CD4-positive, alpha-beta memory T cell (primary cell): ENCODE measurements at places on chromosomes 12 and 14.

DNA sequence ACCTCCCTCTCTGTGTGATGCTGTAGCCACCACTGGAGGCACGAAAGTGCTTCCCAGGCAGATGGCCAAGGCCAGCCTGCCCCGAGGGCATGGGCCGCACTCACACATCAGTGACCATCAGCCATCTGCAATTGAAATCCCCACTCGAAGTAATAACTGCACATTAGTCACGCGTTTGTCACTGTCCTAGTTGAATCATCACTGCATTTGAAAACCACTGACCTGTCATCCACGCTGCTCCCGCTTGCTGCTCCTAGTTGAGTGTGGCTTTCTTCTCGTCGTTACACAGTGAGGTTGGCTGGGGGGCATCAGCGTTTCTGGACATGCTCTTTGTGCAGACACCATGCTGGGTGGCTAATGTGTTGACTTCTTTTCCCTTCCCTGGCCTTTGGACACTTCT is 176.1 kb downstream of the ADGRD1 start:
- no peaks in the 10 kb centered on the region for H3K36me3 ChIP-seq
- DNase-seq = no peak
- no peak overlapping the region for H3K27ac ChIP-seq
- H3K27me3 ChIP-seq = no peaks in the 10 kb centered on the region

DNA sequence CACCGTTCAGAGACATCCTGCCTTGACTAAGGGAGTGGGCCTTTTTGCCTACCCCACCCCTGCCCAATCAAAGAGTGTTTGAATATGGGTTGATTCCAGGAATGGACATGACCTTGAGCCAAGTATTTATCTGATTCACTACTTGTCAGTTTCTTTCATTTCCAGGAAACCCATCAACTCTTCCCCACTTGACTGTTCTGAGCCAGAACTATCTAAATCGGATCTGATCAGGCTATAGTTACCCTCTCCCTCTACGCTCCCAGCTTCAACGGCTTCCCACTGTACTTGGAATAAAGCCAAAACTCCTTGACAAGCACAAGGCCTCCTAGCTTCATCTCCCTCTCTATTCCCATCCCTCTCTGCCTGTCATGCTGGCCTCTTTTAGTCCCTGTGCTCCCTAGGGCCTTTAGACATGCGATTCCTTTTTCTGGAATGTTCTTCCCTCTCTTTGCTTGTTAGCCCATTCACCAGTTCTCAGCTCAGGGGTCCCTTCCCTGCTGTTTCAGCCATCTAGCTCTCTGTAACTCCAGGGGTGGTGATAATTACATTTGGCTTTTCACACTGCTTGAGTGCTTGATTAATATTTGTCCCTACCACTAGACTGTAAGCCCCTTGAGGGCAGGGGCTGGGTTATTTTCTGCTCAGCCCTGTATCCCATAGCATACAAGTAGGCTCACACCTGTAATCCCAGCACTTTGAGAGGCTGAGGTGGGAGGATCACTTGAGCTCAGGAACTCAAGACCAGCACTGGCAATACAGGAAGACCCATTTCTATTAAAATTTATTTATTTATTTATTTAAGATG is 5.5 kb upstream of the ITPK1 start:
- H3K27ac ChIP-seq = no peak overlapping the region
- peaks cover 7% of the 10 kb centered on the region for H3K4me1 ChIP-seq
- no peaks in the 10 kb centered on the region for H3K36me3 ChIP-seq
- H3K27me3 ChIP-seq = no peaks in the 10 kb centered on the region
- H3K4me3 ChIP-seq = no peak overlapping the region
- no peak for DNase-seq

DNA sequence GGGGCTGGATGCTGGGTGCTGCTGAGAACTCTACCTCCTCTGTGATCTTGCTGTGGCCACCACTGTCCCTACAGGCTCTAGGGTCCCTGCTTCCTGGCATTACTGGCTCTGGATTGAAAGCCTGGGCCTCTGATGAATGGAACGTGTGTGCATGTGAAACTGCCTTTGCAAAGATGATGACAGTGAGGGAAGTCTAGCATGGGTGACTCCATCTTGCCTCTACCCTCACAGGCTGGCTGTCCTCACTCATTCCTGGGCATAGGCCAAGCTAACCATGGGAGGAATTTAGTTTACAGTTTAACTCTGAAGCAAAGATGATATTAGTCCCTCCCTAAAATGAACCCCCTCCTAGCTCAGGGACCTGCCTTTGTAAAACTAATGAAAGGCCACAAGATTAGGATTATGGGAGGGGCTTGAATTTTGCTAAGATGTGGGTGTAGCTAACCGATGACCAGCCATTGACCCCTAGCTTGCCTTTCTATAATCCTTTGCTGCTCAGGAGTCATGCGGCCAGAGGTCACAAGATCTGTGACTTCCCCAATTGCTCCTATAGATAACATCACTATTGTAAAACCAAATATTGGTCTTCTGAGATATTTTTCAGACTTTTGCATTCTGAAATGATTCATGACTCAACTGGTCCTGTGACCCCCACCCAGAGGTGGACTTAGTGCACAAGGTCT is 2.2 kb upstream of the C1S start:
- no peak for DNase-seq
- H3K27me3 ChIP-seq = peaks cover 7% of the 10 kb centered on the region
- no peaks in the 10 kb centered on the region for H3K4me1 ChIP-seq
- no peaks in the 10 kb centered on the region for H3K36me3 ChIP-seq
- no peak overlapping the region for H3K4me3 ChIP-seq

DNA sequence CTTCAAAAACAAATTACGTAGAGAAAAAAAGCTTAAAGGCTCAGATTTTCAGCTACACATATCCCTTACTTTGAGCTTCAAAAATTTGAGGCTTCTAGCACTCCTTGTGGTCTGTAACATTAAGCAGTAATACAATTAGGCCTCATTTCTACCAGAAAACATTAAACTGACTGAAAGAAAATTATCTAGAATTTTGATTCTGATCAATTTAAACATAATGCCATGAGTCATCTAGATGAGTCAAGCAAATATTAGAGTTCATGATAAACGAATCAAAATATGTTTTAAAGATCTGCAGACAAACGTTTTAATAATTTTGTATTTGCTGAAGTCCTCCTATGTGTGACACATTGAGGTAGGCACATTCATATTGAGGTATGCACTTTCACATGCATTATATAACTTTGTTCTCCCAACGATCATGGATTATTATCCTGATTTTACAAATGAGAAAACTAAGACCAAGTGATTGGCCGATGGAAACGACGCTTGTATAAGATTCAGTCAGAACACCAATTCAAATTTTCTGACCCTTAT is 4.3 kb downstream of the OSBPL8 start:
- H3K4me1 ChIP-seq = peaks cover 83% of the 10 kb centered on the region
- H3K27me3 ChIP-seq = no peaks in the 10 kb centered on the region
- H3K4me3 ChIP-seq = no peak overlapping the region
- H3K27ac ChIP-seq = no peak overlapping the region
- no peak for DNase-seq

GRCh38 chr14:94227029-94227428 is 52.9 kb downstream of the PPP4R4 start:
- H3K27ac ChIP-seq = no peak overlapping the region
- no peak for DNase-seq
- H3K27me3 ChIP-seq = no peaks in the 10 kb centered on the region
- no peaks in the 10 kb centered on the region for H3K36me3 ChIP-seq
